ENCODE measurements at places on chromosomes 7 and 10.

GRCh38 chr10:44292390-44293002 lies 92.4 kb downstream of the CXCL12 start:
- no peak for DNase-seq

GRCh38 chr7:17991866-17992648 lies 35.6 kb downstream of the PRPS1L1 start:
- no peak for DNase-seq

DNA sequence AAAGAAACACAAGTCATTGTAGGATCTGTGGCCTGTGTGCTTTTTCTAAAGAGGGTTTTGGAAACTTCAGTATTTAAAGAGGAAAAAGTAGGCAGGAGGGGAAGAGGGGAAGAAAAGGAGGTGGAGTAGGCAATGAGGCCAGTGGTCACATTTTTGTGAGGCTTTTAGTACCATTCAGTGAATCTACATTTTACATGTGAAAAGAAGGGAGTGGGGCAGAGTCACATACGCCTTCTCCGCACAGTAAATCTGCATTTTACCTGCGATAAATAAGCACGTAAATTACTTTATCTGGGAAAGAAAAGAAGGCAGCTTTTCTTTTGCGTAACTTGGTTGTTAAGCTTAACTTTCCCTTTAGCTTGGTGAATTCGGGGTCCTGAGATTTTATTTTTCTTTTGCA lies 13.2 kb downstream of the CHST12 start:
- DNase-seq, result no peak

DNA sequence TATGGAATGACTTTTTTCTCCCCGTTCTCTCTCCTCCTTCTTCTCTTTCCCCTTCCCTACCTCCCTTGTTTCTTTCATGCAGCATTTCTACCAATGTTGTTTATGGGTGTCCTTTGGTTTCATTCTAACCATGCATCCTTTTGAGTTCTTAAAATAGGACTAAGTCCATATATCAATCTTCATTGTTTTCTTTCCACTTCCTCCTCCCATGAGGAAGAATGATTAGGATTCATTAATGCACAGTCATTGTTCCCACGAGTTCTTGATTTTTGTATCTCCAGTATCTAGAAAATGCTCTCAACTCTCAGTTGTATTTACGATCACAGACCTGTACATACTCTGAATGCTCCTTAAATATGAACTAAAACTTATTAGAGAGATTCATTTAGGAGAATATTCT lies 153.3 kb downstream of the LRRC4 start:
- no peak for DNase-seq

GRCh38 chr7:51778121-51778520 lies 461.5 kb upstream of the COBL start:
- no peak for DNase-seq

GRCh38 chr7:3374239-3374638 lies 73.2 kb downstream of the SDK1 start:
- DNase-seq, result no peak

GRCh38 chr10:102195296-102195870 lies 30.7 kb upstream of the ELOVL3 start:
- DNase-seq, result no peak

DNA sequence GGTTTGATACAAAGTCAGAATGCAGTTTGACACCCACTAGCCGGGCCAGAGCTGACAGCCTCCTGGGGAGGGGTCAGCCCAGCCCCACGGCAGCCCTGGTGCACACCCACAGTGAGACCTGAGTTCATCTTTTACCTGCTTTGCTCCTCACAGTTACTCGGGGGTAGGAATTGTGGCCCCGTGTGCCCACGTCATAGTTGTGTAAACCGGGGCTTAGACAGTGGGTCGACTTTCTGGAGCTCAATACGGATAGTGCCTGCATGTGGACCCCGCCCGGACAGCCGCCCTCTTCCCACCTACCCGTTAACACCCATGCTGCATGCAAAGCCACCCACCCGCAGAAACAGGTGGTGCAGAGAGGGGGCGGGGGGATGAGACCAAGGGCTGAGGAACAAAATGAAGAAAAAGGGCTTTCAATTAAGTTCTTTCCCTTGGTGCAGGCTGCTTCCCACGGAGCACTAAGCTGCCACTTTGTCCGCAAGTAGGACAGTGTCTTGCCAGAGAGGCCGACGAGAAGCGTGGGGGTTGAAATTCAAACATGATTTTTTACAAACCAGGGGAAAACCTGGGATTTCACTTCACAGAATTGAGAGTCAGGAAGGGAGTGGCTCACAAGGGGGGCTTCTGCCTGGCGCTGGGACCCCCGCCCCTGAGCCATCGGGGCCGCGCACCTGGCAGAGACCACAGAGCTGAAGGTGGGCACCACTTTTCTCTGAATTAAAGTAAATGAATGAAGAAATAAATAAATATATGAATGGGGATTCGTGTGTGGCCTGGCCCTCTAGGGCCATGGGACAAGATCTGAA lies 24.6 kb upstream of the FOXL3 start:
- no peak for DNase-seq
